ENCODE measurements at places on chromosomes 12 and 14. TPM values are rescaled to one million over a fixed set of nuclear protein-coding genes. Genes with fewer than 3 reads are reported as not detected.

- no peak for DNase-seq
These were observed 67.6 kb downstream of the FOXN3 start for GRCh38 chr14:89349171-89350008.

- DNase-seq = peak; percentile 1
These were observed 112.7 kb downstream of the SLC16A7 start for GRCh38 chr12:59708484-59708883.

- peak; percentile 26 for DNase-seq
These were observed 23.2 kb upstream of the ESRRB start for GRCh38 chr14:76352639-76353281.

DNA sequence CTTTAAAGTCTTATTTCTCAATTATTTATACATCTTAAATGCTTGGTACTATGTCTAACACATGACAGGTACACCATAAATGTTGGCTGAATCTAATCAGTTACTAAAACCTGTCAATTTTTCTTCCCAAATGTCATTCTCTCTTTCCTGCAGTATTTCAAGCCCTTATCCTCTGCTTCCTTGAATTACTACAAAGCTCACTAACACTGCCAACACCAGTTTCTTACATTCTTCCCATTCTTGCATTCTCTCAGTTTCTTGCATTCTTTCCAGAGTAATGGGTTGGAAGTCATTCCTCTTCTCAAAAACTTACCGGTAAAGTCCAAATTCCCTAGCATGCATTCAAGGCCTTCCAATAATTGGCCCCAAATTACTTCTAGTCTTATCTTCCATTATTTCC, 9.6 kb upstream of the SMARCC2 start:
- peak; percentile 18 for DNase-seq

DNA sequence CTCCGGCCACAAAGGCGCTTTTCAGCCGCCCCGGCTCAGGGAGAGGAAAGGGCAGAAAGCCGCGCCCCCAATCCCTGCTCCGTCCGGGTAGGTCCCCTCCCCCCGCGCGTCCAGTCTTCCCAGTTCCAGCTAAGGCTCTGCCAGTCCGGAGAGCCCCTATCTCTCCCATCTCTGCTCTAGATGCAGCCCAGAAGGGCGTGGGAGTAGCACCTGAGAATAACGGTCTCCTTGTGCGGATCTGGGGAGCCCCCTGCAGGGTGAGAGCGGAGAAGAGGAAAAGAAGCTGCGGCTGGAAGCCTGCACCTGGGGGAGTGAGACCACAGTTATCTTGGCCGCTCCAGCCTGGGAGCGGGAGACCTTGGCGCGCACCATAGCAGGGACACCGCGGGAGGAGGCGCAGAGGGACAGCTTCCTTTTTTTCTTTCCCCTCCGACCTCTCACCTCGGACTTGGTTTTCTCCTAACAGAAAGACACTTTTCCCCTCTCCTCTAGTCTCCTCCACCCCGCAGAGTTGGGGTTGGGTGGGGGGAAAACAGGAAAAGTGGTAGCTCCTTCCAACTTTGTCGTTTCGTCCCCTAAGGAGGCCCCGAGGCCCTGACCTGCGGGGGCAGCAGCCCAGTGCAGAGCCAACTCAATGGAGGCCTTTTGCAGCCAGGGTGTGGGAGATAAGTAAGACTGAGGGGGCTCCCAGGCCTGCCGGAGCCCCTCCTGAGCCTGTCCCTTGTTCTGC, 2.4 kb downstream of the DHH start:
- DNase-seq = peak; percentile 30

- DNase-seq = peak; percentile 62
These were observed 42.1 kb upstream of the SOCS2 start for GRCh38 chr12:93530358-93530757.

- DNase-seq = peak; percentile 68
These were observed 121.7 kb downstream of the PPM1H start for GRCh38 chr12:62813031-62813829.

GRCh38 chr14:92093320-92093719, 13.1 kb downstream of the ATXN3 start:
- DNase-seq = no peak

DNA sequence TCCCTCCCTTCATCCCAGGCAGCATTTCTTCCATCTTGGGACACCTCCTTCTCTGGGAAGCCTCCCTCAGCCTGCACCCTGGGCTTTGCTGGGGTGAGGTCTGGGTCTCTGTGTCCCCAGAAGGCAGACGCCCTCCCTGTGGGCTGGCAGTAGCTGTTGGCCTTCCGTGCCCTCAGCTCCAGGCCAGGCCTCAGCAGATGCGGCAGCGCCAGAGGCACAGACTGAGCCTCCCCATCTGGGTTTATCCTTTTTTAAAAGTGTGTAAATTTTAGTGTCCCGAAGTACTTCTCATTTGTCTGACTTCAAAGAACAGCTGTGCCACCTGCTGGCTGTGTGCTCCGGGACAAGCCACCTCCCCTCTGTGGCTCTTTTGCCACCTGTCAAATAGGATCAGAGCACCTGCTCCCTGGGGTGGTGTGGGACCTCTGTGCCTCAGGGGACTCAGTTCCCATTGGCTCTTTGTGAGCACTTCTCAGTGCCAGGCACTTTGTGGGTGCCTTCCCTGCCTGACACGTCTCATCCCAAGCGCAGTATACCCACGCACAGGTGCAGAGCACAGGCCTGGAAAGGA, 11.1 kb downstream of the EXOC3L4 start:
- DNase-seq = no peak

- DNase-seq = no peak
These were observed 74.9 kb upstream of the CMKLR1 start for GRCh38 chr12:108414021-108414420.

- DNase-seq = peak; percentile 84
These were observed 31.8 kb upstream of the RAD51AP1 start for GRCh38 chr12:4506870-4507269.

DNA sequence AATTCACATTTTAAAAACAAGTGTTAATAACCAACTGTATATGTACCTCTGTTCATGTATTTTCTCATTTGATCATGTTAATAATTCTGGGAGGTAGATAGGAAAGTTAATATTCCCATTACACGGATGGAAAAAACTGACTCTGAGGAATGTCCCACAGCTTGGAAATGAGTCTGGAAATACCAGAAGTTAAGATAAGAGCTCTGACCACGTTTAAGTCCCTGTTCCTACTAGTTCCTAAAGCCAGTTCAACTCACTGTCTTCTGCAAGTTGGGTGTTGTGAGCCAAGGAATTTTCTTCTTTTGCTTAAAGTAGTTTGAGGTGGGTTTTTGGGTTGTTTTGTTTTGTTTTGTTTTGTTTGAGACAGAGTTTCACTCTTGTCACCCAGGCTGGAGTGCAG, 104.5 kb downstream of the TMEM30B start:
- DNase-seq = no peak

DNA sequence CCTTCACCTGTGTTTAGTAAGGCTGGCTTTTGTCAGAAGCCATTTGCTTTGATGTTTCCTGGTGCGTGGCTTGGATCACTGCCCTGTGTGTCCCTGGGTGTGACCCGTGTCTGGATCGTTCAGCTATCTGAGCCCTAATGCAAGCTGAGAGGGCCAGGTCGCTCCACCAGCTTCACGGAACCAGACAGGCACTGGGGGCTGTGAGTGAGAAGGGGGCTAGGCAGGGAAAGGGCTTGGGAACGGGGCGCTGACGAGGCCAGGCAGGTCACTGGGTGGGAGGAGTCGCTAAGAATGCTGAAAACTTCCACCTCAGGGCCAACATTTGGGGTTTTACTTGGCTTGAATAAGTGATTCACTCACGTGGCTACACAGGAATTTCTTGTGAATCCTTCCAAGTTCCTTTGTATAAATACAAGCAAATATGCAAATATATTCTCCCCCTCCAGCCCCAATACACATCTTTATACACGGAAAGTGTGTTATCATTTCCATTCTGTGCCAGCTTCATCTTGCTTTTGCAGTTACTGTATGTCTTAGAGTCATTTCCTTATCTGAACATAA, 24.2 kb upstream of the MMP17 start:
- peak; percentile 60 for DNase-seq

DNA sequence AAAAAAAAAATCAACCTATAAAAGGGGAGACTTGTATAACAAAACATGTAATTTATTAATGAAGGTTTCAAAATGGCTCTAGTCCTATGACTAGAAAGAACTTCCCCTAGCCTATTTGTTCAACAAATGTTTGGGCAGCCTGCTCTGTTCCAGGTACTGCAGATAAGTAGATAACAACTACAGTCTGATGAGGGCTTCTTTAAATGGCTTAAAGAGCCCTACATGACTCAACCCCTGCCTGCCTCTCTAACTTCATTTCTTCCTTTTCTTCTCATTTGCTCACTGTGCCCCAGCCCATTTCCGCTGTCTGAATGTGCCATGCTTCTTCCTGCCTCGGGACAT, 21.5 kb downstream of the ALDH6A1 start:
- DNase-seq = peak; percentile 15

- DNase-seq = peak; percentile 26
These were observed 65.6 kb downstream of the NTF3 start for GRCh38 chr12:5497329-5498053.

GRCh38 chr14:59664741-59665140, 88.1 kb upstream of the CCDC175 start:
- DNase-seq = no peak

The GLS2 gene
- polyA plus RNA-seq = 0.21 TPM

The SDR9C7 gene
- polyA plus RNA-seq = not detected

The KIF26A gene
- 0.03 TPM for polyA plus RNA-seq

The BTG1 gene
- polyA plus RNA-seq = 43.3 TPM
